MCF 10A (cell line): ENCODE measurements at places on chromosomes 16 and 17. TPM values are rescaled to one million over a fixed set of nuclear protein-coding genes. Genes with fewer than 3 reads are reported as not detected.
A peak's percentile ranks its signal among the peaks of the same experiment; 100 is the strongest.

- DNase-seq, result no peak
Observed at GRCh38 chr16:22633280-22633679, 122.6 kb downstream of the NPIPB5 start.

DNA sequence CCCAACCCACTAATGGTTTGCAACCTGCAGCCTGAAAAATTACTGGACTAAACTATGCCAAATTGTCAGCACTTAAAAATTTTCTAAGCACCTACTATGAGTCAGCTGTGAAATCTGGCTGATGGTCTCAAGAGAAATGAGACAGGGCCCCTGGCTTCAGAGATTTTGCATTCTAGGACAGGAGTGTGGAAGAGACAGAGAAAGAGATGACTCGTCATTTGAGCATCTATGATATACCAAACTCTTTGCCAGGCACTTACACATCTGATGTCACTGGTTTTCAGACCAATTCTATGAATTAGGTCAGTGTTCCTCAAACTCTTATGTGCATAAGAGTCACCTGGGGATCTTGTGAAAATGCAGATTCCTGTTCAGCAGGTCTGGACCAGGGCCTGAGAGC lies 44.4 kb downstream of the CLEC19A start:
- DNase-seq, result peak; percentile 30

GRCh38 chr17:66727634-66728570 lies 107.0 kb upstream of the CACNG5 start:
- peak; percentile 54 for DNase-seq

DNA sequence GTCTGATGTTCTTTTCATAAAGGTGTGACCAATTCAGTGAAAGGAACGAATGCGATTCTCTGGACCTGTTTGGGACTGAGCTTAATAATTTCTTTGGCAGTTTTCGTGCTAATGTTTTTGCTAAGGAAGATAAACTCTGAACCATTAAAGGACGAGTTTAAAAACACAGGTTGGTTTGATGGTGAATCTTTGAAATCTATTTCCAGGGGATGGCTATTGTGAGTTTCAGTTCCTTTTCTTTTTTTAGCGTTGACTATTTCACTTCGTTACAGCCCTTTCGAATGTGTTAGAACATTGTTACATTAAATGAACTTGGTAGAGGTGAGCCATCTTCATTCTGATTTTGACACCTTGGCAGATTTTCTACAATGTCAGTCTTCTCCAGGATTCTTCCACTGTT lies 1.2 kb downstream of the TNFRSF17 start:
- DNase-seq, result no peak

DNA sequence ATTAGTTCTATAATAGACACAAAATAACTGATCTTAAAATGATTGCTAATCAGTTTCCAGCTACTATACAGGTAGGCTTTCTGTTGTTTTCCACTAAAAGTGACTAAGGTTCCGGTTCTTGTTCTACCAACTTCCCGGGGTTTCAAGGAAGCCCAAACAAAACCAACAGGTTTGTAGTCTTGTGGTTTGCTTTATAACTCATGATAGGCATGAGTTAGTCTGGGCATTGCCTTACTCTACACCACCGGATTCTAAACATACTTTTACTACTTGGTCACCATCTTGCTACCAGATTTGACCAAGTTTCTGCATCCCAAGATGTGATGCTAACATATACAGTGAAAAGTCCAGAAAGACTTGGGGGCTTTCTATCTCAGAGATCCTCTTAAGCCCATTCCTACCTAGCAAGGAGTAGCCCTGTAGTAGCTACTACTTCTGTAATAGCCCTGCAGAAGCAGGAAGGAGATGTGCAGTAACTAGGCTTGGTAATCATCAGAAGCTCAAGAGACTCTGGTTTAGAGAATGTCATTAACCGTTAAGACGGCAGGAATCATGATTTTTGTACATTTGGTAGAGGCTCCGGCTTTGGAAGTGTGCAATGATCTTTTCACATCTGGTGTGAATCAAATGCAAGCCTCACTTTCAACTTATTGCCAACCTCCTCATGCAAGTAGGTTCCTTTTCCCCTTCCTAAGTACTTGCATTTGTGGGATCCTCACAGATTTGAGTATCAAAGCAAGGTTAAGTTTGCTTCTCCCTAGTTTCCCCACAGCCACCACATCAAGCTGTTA lies 1.6 kb downstream of the FAM117A start:
- DNase-seq, result no peak

- DNase-seq, result no peak
Observed at GRCh38 chr17:41178341-41178740, 320 bp upstream of the KRTAP4-2 start.

GRCh38 chr17:72985882-72986720 lies 106.4 kb downstream of the SLC39A11 start:
- DNase-seq, result peak; percentile 82

GRCh38 chr17:80817861-80818260 lies 173.8 kb upstream of the CHMP6 start:
- DNase-seq, result peak; percentile 23

GRCh38 chr16:80230328-80231120 lies 310.3 kb upstream of the DYNLRB2 start:
- DNase-seq, result no peak

DNA sequence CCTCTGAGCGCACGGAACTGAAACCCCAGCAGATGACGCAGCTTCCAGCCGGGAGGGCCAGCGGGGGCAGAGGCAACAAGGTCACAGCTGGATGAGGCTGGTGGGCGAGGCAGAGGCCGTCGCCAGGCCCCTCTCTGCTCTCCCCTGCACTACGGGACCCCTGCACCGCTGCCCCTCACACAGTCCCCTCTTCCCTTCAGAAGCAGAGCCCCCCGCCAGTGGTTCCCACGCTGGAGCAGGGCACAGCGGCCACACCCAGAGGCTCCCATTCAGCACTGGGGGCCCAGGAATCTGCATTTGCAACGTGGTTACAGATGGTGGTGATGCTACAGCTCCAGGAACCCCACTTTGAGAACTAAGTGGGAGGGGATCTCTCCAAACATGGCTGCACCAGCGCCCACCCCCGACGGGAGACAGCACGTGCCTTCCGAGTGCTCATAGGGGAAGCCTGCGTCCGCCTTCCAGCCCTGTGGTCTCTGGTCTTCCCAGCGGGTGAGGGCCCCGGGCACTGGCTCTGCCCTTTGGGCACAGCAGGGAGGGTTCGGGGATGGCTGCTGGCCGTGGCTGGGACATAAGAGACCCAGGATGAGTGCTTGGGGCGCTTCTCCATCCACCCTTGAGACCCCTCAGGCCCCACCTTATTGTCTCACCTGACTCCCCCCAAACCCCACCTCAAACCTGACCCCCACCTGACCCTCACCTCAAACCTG lies 4.7 kb upstream of the RAB40B start:
- DNase-seq, result no peak

DNA sequence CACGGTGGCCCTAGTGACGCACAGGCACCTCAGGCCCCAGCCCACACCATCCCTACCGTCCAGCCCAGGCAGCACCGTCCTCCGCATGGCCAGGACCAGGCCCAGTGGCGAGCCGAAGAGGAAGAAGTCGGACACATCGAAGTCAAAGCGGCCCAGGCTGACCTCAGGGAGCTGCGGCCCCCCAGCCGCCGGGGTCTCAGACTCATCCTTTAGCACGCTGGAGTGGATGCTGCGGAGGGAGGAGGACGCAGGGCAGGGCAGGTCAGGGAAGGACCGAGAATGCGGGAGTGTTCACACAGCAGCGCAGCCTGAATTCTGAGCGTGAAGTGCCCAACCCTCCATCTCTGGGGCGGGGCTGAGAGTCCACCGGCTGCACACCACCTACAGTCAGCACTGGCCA lies 30.1 kb downstream of the PIMREG start:
- DNase-seq, result no peak

- DNase-seq, result peak; percentile 19
Observed at GRCh38 chr17:31488982-31489294, 97.5 kb downstream of the RAB11FIP4 start.

DNA sequence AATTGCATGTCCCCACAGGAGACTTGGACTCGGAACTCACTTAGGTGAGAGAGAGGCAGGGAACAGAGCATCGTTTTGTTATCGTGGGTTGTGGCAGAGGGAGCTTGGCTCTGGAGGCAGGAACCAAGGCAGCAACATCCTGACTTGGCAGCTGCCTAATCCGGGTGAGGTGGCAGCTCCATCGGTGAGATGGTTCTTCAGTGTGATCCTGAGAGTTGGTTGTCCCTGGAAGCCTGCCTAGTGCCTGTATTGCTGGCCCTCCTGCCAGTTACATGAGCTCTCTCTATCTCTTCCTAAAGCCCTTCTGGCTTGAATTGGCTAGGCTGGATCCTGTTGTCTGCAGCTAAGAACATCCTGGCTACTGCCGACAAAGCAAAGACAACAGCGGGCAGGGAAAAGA lies 19.9 kb upstream of the SEC14L1 start:
- DNase-seq, result no peak

GRCh38 chr17:6711081-6711674 lies 2.0 kb downstream of the SLC13A5 start:
- peak; percentile 80 for DNase-seq

- no peak for DNase-seq
Observed at GRCh38 chr16:7644176-7644575, 311.5 kb downstream of the RBFOX1 start.

GRCh38 chr17:2634361-2634960 lies 41.0 kb downstream of the PAFAH1B1 start:
- DNase-seq, result peak; percentile 87

GRCh38 chr17:21573961-21574610 lies 118.2 kb upstream of the KCNJ18 start:
- no peak for DNase-seq

- DNase-seq, result no peak
Observed at GRCh38 chr17:14149751-14150150, 80.4 kb downstream of the COX10 start.

- DNase-seq, result no peak
Observed at GRCh38 chr17:46154151-46154816, 38.9 kb downstream of the KANSL1 start.

DNA sequence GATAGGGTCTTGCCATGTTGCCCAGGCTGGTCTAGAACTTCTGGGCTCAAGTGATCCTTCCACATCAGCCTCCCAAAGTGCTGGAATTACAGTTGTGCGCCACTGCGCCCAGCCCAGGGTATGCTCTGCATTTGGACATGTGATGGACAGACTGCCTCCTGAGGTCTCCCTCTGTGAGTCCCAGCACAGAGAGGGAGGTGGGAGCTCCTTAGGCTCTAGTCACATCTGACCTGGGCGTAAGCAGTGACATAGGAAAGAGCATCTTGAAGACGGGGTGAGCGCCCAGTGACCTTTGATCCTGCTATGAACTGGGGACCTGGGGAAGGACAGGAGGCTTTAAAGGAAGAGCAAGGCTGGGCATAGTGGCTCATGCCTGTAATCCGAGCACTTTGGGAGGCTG lies 2.2 kb upstream of the GFAP start:
- DNase-seq, result no peak

DNA sequence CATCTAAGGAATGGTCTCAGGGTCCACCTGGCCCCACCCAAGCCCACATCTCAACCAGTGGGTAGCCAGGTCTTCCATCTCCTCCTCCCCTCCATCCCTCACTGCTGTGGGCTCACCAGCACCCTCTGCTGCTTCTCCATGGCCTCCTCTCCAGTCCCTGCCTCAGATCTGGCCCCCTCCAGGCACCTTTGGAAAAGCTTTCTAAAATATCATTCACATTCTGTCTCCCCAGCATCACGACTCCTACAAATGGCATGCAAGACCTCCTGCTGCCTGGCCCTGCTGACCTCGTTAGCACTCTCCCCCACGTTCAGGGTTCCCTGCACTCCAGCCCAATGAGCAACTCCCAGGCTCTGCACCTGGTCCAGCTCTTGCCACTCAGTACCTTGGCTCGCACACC lies 13.7 kb downstream of the GLP2R start:
- peak; percentile 30 for DNase-seq

GRCh38 chr17:72338304-72338703 lies 217.5 kb downstream of the SOX9 start:
- DNase-seq, result no peak

Gene KRT32
- total RNA-seq, result not detected in 2 replicates

Gene DPH1
- 29.7 and 45.2 TPM in 2 replicates for total RNA-seq

Gene RPGRIP1L
- total RNA-seq, result 13.4 and 17.3 TPM in 2 replicates

Gene OR1A1
- total RNA-seq, result not detected in 2 replicates

Gene CNGB1
- 0.17 TPM in 1 of 2 replicates, not detected in the other for total RNA-seq

Gene HOXB9
- total RNA-seq, result 1.4 and 2.5 TPM in 2 replicates
